HFF-Myc (cell line): ENCODE measurements at places on chromosomes 11 and 22.

- DNase-seq, result no peak
Observed at GRCh38 chr11:86446924-86447285, 72.2 kb downstream of the CCDC81 start.

DNA sequence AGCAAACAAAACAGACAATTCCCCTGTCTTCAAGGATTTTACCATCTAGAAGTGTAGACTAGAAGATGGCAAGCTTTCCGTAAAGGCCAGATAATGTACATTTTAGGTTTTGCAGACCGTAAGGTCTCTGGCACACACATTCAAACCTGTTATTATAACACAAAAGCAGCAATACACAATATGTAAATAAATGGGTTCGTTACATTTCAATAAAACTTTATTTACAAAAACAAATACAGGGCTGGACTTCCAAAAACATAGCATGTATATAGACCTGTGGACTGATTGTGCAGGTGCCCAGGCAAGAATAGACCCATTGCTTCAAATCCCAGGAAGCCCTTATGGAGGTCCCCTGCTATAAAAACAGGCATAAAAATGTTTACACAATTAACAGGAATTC is 27.1 kb upstream of the MS4A6A start:
- no peak for DNase-seq

DNA sequence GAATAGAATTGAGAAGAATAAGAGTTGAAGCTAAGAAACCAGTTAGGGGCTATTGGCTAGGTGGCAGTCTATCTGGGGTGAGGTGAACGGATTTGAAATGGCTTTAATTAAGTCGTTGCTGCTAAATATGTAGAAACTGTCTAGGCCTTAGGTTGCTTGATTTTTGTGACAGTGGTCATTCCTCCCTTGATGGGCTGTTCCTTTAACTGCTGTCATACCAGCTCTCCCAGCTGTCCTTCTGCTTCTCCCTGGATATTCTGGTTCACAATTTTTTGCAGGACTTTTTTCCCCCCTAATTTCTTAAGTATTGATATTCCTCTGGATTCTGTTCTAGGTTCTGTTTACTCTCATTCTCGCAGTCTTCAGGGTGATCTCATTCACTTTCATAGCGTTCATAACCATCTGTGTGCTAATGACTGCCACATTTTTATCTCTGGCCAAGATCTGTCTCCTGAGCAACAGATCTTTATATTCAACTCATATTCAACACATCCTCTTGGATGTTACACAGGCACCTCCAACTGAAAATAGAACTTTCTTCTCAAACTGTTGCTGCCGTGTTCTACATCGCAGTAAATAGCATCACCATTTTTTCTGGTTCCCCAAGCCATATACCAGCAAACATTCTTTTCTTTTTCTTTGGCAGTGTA is 134.1 kb downstream of the UVRAG start:
- peak; percentile 60 for DNase-seq

GRCh38 chr22:22733881-22734373 is 89.5 kb downstream of the GGTLC2 start:
- DNase-seq, result no peak

GRCh38 chr11:125100136-125100535 is 11.3 kb downstream of the TMEM218 start:
- no peak for DNase-seq

GRCh38 chr11:14687943-14688627 is 44.5 kb downstream of the PDE3B start:
- DNase-seq, result no peak

GRCh38 chr11:125192717-125193415 is 28.3 kb downstream of the PKNOX2 start:
- DNase-seq, result no peak

- peak; percentile 31 for DNase-seq
Observed at GRCh38 chr11:35404388-35404775, 15.0 kb downstream of the SLC1A2 start.

- DNase-seq, result no peak
Observed at GRCh38 chr11:72229925-72230763, 5.6 kb downstream of the INPPL1 start.

DNA sequence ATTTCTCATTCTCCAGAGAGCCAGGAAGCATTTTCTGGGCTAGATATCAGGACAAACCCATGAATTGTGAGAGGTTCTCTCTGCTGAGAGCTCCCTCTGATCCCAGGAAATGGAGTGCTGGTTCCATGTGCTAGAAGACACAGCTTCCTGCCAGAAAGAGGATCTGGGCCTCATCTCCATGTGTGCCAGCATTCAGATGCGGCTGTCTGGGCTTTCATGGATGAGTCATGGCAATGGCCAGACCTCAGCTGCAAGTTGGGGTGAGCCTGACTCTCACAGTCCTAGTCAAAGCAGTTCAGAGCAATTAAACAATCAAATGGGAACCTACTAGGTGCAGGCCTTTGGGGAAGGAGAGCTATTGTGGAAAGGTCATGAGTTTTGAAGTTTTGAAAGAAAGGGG is 82.3 kb upstream of the EED start:
- DNase-seq, result peak; percentile 71

- no peak for DNase-seq
Observed at GRCh38 chr11:10107497-10107896, 186.5 kb downstream of the SBF2 start.
